ENCODE measurements at places on chromosomes 13 and 19. TPM values are rescaled to one million over a fixed set of nuclear protein-coding genes. Genes with fewer than 3 reads are reported as not detected.

The IZUMO4 gene
- 3.1 TPM for total RNA-seq

The GRAMD1A gene
- total RNA-seq = 48.1 TPM

The FFAR2 gene
- not detected for total RNA-seq

The METTL21C gene
- total RNA-seq = not detected

The KLK7 gene
- not detected for total RNA-seq

The MRPL54 gene
- total RNA-seq = 85.7 TPM

The NEK5 gene
- 0.21 TPM for total RNA-seq

The KLK4 gene
- total RNA-seq = not detected

The CCL25 gene
- not detected for total RNA-seq

The COPE gene
- total RNA-seq = 310 TPM

The LRRC63 gene
- total RNA-seq = not detected

The CCDC169 gene
- total RNA-seq = 5.9 TPM

All from MCF 10A (cell line).